AML-193 (cell line): ENCODE measurements at places on chromosomes 1 and 21.

DNA sequence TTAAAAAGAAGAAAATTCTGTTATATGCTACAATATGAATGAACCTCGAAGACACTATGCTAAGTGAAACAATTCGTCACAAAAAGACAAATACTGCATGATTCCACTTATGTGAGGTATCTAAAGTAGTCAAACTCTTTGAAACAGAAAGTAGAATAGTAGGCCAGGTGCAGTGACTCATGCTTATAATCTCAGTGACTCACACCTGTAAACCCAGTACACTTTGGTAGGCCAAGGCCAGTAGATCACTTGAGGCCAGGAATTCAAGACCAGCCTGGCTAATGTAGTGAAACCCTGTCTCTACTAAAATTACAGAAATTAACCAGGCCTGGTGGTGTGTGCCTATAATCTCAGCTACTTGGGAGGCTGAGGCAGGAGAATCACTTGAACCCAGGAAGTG lies 25.7 kb downstream of the EPHA10 start:
- no peak for DNase-seq

GRCh38 chr1:226549937-226550671 lies 1.5 kb downstream of the STUM start:
- no peak for DNase-seq

DNA sequence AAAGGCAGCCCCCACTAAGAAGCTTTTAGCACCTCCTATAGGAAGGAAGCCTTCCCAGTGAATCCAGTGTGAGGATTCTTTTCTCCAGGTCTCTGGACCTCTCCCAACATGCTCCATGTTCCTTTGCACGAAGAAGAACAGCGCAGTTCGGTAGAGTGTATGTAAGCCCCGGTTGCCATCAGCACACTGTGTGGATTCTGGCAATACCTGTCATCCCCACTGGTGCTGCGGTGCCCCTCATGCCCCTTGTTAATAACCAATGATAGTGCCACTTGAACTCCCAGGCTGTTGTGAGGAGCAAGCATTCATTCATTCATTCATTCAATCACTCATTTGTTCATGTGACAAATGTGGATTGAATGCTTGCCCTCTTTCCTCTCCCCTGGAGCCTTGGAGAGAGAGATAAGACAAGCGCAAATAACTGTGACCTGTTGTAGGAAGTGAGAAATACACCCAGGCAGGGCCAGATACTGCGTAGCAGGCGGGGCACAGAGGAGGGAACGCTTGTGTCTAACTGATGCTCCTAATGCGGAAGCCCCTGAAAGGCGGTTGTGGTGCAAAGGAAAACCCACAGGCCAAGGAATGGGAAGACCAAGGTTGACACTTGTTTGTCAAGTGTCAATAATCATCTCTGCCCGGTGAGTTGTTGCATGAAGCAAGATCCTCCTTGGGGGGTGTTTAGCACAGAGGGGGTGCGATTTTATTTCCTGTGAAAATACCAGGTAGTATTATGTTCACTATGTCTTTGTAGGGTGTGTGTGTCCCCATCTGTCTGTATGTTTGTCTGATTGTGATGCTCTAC lies 9.8 kb downstream of the LGR6 start:
- DNase-seq: no peak

DNA sequence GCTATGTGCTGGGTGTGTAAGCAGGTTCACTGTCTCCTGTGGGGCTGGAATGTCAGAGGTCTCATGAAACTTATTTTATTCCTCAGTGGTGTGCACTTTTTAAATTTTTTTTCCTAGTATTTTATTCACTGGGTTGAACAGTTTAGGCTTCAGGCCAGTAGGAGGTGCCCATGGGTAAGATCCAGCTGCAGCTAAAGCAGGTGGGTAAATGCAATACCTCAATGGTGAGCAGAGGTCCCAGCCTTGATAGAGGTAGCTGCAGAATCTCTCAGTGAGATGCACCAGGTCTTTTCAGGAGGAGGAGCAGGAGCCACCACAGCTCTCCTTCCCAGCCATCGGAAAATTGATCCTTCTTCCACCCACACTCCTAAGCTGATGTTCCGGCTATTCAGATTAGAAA lies 12.6 kb upstream of the OR6N2 start:
- DNase-seq: peak; percentile 22

DNA sequence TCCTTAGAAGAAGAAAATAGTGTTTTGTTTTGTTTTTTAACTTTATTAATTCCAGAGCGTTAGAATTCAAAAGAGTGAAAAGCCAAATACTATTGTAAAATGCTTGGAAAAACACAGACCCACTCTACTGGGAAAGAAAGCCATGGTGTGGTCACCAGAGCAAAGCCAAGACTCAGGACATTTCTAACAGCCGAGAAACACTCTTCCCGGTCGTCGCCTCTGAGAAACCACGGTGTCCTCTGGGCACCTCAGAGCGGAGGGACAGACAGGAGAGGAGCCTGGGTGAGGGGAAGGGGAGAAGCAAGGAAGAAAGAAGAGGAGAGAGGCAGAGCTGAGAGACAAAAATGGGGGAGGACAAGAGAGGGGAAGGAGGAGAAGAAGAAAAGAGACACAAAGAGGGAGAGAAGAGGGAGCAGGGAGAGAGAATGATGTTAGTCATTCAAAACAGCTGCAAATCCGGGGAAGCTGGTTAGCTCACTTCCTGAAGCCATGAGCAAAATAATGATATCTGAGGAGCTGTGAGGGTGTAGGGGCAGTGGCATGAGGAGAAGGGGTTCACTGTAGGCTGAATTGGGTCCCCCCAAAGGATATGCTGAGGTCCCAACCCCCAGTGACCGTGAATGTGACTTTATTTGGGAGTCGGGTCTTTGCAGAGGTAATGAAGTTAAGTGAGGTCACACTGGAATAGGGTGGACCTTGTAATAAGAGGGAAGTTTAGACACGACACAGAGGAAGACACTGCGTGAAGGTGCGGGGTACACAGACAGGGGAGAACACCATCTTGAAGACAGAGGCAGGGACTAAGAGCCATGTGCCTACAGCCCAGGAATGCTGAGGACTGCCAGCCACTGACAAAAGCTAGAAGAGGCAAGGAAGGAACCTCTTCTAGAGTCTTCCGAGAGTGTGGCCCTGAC lies 58.2 kb upstream of the DMRTB1 start:
- DNase-seq: no peak

- DNase-seq: no peak
Measured at GRCh38 chr1:76868916-76869315, 1.6 kb downstream of the ST6GALNAC5 start.

- no peak for DNase-seq
Measured at GRCh38 chr1:205324781-205325180, 3.2 kb upstream of the NUAK2 start.

- no peak for DNase-seq
Measured at GRCh38 chr1:48208652-48209051, 13.9 kb upstream of the SLC5A9 start.

DNA sequence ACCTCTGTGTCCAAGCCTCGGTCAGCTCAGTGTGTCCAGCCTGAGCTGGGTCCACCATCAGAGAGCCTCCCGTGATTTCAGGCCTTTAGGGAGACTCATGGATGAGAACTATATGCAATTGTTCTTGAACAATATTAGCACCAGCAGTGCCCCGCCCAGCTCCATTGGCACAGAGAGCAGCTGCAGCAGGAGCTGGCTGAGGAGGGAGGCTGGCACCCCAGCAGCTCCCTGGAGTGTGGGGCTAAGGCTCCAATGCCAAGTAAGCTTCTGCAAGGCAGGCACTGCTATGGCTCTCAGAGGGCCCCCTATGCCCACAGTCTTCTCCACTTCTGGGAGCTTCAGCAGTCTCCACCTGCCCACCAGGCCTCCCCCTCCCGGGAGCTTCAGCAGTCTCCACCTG lies 593.3 kb downstream of the MATN1 start:
- no peak for DNase-seq

GRCh38 chr1:99677416-99677815 lies 31.5 kb downstream of the PALMD start:
- DNase-seq: no peak

DNA sequence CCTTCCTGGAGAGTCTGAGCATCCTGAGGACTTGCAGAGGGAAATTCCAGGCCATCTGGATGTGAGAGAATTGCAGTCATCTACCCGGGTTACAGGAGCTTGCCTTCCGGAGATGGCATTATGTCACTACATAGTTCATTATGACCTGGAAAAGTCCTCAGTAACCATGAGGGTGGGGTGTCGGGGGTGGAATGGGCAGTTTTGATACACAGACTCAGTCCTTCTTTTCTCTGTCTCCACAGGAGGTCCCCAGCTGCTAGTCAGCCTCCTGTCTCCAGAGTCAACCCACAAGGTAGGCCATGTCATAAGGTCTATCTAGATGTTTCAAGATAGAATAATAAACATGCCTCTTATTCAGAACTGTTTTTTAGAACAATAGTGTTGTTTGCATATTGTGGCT lies 268.2 kb upstream of the SGIP1 start:
- no peak for DNase-seq

DNA sequence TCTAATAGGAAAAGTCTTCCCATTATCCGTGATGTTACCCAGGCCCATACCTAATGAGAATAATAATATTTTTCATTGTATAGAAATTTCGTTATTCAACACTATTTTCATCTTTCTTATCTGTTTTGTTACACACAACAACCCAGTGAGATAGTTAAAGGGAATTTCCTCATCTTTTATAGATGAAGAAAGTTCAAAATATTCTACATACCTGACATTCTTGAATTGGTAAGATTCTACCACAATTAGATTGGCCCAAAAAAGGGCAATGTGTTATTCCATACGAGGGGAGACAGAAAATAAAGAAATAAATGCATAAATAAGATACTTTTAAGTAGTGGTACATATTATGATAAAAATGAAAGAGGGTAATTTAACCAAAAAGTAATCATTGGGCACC lies 405.5 kb upstream of the ADAMTS5 start:
- DNase-seq: no peak

- DNase-seq: no peak
Measured at GRCh38 chr1:192581131-192581927, 5.8 kb downstream of the RGS1 start.
